ENCODE measurements at places on chromosomes 6 and 20.

DNA sequence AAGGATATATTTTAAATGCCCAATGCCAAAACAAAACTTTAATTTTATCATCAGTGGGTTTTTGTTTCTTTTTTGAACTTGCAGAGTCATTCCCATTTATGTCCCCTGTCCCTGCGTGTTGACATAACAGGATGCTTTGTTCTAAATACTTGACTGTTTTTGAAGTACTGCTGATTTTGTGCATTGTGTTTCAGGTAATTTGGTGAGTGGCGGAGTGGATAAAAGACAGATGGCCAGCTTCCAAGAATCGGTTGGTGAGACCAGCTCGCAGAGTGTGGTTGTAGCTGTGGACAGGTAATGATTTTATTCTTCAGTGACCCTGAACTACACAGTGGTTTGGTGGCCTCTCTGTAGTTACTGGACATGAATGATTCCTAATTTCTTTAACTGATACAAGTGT, 50.5 kb upstream of the CSE1L start:
- no peak for DNase-seq

- DNase-seq = peak; percentile 17
Measured at GRCh38 chr6:163180874-163181541, 233.5 kb upstream of the QKI start.

DNA sequence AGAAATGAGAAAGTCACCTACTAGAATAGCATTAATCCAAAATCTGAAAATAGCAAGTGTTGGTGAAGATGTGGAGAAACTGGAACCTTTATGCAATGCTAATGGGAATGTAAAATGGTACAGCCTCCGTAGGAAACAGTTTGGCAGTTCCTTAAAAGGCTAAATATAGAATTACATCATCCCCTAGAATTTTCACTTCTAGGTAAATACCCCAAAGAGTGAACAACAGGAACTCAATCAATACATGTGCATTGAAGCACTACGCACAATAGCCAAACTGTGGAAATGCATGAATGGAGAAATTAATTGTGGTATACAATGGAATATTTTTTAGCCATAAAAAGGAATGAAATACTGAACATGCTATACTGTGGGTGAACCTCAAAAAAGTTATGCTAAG, 982.0 kb upstream of the FLRT3 start:
- DNase-seq = no peak

DNA sequence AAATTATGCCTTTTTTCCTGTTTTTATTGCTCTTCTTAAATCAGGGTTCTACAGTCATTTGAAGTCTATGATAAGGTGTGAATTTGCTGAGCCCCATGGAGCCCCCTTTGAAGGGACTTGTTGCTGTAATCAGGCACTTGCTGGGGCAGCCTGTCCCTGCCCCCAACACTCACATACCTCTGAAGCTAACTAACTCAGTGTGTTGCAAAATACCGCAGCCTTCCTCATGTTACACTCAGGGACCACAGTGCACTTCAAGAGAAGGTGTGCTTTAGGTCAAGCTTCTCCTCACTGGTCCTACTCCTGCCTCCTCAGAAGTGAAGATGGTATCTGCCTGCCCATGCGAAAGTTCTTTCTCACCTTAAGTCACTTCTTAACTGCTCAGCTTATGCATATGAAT, 66.1 kb upstream of the GLP1R start:
- DNase-seq = no peak

- DNase-seq = no peak
Measured at GRCh38 chr20:57966620-57967019, 256.8 kb upstream of the PMEPA1 start.

DNA sequence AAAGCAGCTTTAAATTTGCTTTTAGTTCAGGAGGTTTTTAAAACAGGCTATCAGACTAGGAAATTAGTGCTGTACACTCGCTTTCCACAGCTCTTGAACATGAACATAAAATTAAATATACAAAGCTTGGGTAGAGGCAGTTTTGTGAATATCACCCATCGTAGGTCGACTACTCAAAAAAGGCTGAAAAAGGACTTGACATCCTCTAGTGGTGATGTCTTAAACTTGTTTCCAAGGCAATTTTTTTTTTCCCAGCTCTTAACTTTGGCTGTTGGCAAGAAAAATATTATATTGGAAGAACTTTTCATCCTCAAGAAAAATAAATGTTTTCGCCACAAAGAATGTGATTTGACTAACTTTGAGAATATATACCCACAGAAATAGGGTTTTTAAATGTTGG, 2.9 kb downstream of the MAP7 start:
- DNase-seq = no peak

DNA sequence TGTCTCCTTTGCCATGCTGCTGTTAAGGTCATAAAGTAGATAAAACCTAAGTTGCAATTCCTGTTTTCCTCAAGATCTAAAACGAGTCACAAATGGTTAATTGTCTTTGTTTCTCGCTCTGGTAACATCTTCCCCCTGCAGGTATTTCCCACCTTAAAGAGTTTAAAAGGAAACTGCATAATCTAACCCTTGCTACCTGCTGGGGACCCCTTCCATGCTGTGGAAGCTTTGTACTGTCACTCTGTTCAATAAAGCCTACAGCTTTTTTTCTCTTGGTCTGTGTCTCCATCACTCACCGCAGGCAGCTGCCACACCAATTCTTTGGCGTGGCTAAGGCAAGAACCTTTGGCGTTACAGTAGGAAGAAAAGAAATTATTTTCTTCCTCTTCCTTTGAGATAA, 117.7 kb upstream of the GJE1 start:
- no peak for DNase-seq

DNA sequence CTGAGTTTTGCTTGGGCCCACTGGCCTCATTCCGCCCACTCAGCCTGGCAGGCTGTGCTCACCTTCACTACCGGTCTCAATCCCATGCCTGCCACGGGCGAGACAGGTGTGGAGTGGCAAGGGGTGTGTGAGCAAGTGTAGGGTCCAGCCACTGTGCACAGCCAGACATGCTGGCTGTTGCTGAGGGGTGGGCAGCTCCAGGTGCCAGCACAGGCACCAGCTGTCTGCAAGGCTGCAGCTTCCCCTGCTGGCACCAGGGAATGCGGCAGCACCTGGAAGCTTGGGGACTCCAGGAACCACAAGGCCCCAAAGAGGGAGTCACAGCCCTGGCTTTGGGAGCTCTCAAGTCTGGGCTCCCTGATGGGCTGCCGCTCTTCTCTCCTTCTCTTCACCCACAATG, 372.7 kb downstream of the CBLN4 start:
- no peak for DNase-seq
